LNCaP clone FGC (cell line): ENCODE measurements at places on chromosomes 6 and 20.
A peak's percentile ranks its signal among the peaks of the same experiment; 100 is the strongest.

DNA sequence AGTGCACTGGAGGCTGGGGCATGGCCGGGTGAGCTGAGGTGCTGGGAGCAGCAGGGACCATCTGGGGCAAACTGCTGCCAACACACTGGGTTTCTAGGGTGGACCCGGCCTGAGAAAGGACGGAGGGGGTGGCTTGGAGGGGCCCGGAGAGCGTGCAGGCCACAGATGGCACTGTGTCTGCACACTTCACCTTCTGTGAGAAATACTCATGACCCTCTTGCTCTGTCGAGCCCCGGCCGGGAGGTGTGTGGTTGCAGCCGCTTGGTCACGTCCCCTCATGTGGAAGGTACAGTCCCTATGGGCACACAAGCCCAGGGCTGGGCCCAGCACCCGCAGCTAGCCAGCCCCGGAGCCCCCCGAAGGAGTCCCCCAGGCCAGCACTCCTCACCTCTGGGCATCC is 59.7 kb downstream of the RBM38 start:
- DNase-seq, result no peak

- no peak for DNase-seq
Observed at GRCh38 chr20:4150070-4150441, 134.7 kb upstream of the RNF24 start.

DNA sequence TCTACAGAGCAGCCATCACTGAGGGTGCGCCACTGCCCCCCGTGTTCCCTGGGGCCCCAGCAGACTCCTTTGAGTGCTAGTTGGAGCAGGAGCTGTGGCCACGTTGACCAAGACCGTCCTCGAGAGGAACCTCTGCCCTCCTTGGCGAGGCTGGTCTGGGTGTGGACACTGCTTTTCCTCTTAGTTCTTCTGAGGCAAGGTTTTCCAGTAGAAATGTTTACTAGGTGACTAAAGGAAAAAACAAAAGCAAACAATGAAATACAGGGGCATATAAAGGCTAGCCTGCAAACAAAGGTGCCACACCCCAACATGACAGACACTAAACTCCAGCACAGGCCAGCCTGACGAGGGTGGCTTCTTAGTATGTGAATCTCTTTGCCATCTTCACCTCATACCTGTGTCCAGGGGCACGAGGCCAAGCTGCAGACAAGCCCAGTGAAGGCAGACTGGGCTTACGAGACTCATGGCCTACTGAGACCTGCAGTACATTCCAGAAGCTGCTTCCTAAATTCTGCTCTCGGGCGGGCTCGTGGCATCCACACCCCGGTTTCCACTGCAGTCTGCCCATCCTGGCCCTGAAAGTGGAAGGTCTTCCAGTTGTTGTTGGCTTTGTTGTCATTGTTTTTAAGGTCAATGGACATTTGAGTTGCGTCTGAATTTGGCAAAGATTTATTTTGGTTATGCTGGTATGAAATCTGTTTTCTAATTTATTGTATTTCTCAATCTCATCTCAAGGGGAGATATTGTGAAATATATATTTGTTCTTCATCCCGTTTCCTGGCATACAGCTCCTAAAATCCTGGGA is 39.2 kb downstream of the FAM50B start:
- DNase-seq, result no peak

GRCh38 chr6:109824105-109824504 is 133.0 kb downstream of the FIG4 start:
- no peak for DNase-seq

DNA sequence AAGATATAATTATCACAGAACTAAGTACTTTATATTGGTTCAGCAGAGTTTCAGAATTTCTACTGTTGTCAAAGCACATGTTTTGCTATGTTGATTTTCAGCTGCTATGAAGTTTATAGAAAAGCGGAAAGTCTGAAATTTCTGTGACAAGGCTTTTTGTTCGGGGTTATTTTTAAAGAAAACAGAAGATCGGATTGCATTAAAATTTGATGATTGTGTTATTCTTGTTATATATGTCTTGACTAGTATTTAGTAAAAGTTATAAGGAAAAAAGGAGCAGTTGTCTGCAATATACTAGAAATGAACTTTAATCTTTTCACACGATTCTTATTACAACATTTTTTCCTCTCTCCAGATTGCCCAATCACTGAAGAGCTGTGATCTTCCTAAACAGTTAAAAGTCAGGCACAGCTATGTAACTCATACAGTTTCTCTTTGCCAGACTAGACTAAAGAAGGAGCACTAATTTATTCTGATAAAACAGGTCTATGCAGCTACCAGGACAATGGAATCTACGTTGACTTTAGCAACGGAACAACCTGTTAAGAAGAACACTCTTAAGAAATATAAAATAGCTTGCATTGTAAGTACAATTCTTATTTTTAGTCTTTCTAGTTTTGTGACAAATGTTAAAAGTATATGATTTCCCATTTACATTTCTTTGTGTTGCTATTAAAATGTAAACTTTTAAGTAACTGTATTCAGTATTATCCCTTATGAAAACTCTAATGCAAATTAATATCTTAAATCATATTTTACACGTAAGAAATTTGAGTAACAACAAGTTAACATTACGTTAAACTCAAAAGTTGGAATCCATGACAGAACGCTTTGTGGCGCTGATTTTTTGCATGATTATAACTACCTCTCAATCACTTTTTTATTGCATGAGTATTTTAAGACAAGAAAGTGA is at the start of gene ENPP3:
Gene ENPP3, plus strand, starts transcription at position 423 of the 913 bp plus-strand sequence. Its CDS starts 83 bp downstream, at position 506.
- DNase-seq, result no peak

DNA sequence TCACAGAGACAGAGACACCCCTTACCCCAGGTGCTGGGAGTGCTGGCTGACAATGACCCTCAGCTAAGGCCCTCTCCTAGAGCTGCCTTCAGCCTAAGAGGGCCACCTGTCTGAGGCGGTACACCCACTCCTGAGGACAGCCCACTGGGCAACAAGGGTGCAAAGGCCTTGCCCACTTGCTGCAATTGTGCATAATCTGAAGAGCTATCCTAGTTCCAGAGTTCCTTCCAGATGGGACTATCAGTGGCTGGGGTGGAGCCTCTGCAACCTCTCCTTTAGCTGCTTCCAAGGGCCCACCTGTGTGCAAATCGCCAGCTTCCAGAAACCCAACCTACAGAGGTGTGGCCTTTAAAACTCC is 87.5 kb downstream of the PREX1 start:
- DNase-seq, result no peak

DNA sequence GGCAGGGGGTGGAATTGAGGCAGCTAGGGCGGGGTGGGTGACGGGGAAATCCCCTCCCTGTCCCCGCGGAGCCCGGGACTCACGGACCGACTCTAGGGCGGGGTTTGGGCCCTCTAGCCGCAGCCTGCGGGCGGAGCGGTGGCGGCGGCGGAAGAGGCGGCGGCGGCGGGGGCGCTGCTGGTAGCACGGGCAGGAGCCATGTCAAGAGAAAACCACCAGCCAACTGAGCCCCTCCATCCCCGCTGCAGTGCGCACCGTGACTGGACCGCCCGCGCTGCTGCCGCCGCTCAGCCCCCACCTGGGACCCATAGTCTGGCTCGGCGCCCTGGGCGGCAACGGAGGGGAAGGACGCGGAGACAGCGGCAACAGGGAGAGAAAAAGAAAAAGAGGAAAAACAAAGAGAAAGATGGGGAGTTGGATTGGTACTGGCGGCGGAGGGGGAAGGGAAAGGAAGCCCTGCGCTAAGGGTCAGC is 1.2 kb upstream of the C6orf62 start:
- no peak for DNase-seq

GRCh38 chr6:158630938-158631616 is 13.5 kb downstream of the DYNLT1 start:
- no peak for DNase-seq

DNA sequence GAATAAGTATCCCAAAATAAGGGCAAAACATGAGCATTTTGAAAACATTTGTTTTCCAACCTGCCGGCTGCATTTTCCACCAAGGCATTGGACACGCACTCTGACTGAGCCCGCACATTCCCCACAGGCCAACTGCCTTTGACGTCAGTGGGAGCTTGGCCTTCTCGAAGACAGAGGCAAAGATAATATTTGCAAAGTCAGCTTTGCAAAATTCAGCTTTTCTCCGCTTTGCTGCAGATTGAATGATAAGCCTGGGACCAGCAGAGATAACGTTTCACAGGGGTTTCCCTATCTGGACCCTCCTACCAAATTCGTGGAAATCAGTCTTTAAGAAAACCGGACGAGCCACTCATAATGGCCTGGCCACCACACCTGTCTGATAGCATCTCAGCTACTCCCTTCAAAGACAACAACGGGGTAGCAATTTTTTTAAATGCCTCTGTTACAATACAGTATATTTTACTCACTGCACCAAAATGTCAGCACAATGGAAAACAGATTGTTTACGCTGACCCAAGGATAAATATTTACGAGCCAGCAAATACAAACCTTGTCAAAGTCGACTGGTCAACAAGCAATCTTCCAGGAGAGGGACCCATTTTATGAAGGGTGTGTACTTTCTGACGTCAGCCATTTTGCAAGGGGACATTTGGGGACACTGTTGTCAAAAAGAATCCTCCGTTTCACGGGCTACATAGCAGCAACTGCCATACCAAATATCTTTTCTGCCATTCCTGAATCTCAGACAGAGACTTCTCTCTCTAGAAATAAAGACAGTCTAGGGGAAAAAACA is 100.5 kb downstream of the TFAP2A start:
- DNase-seq, result peak; percentile 63

- no peak for DNase-seq
Observed at GRCh38 chr20:23456409-23456808, 3.7 kb upstream of the CST11 start.

- DNase-seq, result no peak
Observed at GRCh38 chr6:73631849-73632248, 21.9 kb downstream of the SLC17A5 start.

GRCh38 chr6:168640768-168641167 is 199.8 kb downstream of the SMOC2 start:
- no peak for DNase-seq

GRCh38 chr6:128251445-128252340 is 268.7 kb downstream of the PTPRK start:
- no peak for DNase-seq

- DNase-seq, result no peak
Observed at GRCh38 chr6:2899596-2899995, 3.5 kb downstream of the SERPINB9 start.

GRCh38 chr20:40686893-40687292 is 2.1 kb downstream of the MAFB start:
- DNase-seq, result no peak

GRCh38 chr6:113927001-113927400 is 43.9 kb downstream of the HDAC2 start:
- DNase-seq, result peak; percentile 7

DNA sequence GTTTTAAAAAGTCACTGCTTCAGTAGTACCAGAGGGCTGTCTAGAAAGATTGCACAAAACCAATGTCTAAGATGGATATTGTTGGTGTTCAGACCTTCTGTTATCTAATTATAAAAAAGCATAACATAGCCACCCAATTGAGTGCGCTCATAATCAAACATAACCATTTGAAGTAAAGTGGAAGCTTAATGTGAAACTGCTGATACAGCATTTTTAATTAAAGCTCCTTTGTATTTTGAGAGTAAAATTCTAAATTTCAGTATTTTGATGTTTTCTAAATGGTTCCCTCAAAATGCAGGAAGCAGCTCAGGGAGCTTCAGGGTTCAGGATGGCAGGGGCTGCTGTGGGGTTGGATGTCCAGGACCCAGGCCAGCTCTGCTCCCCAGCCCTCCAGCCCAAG is 291.8 kb upstream of the ZFP64 start:
- no peak for DNase-seq

- no peak for DNase-seq
Observed at GRCh38 chr6:136024711-136025110, 173.2 kb downstream of the PDE7B start.

- no peak for DNase-seq
Observed at GRCh38 chr6:53446151-53446550, 97.4 kb upstream of the ELOVL5 start.

- no peak for DNase-seq
Observed at GRCh38 chr6:8710668-8711431, 275.5 kb upstream of the SLC35B3 start.

DNA sequence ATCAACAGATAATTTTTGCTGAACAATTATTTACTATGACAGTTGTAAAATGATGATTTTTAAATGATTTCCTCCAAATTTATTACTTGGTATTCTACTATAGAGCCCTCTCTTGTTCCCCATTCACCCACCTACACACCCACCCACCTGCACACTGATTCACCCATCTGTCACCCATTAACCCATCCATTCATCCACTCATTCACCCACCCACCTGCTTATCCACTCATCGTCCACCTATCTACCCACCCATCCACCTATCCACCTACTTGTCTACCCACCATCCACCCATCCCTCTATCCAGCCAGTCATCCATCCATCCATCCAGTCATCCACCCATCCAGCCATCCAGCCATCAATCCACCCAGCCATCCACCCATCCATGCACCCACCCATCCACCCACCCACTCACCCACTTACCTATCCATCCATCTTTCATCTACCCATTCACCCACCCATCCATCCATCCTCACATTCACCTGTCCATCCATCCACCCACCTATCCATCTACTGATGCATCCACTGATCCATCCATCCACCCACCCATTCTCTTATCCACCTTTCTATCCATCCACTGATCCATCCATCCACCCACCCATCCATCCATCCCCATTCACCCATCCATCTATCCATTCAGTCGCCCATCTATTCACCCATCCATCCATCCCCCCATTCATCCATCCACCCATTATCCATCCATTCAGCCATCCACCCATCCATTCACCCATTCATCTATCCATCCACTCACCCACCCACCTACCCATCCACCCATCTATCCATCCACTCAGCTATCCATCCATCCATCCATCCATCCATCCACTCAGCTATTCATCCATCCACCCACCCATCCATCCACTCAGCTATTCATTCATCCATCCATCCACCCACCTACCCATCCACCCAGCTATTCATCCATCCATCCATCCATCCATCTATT is 72.0 kb downstream of the SYNJ2 start:
- no peak for DNase-seq

GRCh38 chr6:107418118-107418517 is 41.2 kb downstream of the PDSS2 start:
- DNase-seq, result no peak

GRCh38 chr6:100057941-100058340 is 63.9 kb upstream of the MCHR2 start:
- no peak for DNase-seq

DNA sequence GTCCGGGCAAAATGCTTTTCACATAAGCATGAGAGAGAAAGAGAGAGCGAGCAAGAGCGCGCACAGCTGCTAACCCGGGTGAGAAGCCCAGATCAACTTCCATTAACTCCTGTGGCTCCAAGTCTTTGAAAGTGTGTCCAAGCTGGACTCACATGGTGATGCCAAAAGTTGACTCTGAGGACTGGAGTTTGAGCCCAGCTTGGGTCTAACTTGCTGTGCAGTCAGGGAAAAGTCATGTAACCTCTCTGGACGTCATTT is 357.2 kb upstream of the SULF2 start:
- DNase-seq, result no peak

DNA sequence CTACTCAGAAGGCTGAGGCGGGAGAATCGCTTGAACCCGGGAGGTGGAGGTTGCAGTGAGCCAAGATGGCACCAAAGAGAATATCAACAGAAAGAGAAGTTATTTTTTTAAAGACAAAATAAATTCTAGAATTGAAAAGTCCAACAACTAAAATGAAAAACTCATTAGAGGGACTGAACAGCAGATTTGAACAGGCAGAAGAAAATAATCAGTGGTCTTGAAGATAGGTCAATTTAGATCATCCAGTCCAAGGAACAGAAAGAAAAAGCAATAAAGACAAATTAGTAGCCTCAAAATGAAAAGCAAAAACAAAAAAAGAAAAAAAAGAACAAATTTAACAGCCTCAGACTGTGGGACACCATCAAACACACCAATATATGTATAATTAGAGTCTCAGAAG is 6.0 kb downstream of the UQCC1 start:
- DNase-seq, result no peak

GRCh38 chr20:48025051-48025515 is 239.8 kb upstream of the SULF2 start:
- no peak for DNase-seq
